Mesenteric fat pad (tissue), 1 donor: ENCODE measurements at places on chromosomes 12 and 14. TPM values are rescaled to one million over a fixed set of nuclear protein-coding genes. Genes with fewer than 3 reads are reported as not detected.

GRCh38 chr12:9615420-9616136 lies 7.9 kb upstream of the KLRB1 start:
- DNase-seq = no peak

DNA sequence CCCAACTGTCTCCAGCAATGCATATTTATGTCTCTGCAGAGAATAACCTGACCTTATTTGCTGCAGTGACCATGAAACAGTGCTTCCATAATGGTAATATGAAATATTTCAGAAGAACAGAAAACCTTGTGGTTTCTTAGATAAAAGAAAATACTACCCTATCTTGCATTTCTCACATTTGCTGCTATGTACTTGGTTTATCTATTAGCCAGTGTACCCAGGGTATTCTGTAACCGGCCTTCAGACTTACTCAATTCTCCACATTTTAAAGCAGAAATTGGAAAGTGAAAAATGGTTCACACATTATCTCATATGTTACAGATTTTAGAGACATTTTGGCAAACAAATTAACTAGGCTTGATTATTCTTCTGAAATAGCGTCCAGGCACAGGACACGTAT lies 57.9 kb upstream of the CCDC91 start:
- DNase-seq = no peak

DNA sequence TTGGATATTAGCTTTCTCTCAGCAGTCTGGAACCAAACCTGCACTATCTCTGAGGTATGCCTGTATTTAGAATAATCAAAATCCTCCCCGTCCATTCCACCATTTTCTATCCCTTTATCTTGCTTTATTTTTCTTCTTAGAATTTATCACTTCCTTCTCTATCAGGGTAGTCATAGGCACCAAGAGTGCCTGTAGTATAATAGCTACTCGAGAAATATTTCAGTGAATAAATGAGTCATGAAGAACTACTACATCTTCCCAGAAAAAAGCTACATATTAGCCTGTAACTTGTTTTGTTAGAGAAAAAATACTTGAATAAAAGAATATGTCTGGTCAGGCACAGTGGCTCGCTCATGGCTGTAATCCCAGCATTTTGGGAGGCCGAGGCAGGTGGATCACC lies 4.3 kb downstream of the SLC2A14 start:
- no peak for DNase-seq

DNA sequence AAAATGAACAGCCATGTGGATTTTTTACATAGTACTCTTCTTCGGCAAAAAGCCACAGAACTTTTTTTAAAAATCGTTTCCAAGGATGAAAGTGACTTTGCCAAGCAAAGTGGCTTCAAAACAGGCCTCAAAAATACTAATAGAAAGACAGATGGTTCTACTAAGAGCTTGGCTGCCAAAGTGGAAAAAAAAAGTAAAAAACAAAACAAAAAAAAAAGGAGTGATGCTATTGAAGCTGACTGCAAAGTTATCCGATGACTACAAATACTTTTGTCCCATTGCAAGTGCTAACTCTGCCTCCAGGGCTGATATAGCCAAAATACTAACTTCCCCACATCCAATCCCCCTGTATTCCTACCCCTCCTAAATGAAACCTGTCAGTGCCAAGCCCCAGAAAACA lies 277.6 kb downstream of the SOX5 start:
- DNase-seq = no peak

- DNase-seq = peak; percentile 82
Observed at GRCh38 chr14:104924421-104925213, at the start of gene PLD4. Gene PLD4, plus strand, starts transcription at chr14:104924879. Its CDS starts 2,262 bp downstream, at chr14:104927141.

- no peak for DNase-seq
Observed at GRCh38 chr12:125685915-125686314, 620.7 kb downstream of the AACS start.

DNA sequence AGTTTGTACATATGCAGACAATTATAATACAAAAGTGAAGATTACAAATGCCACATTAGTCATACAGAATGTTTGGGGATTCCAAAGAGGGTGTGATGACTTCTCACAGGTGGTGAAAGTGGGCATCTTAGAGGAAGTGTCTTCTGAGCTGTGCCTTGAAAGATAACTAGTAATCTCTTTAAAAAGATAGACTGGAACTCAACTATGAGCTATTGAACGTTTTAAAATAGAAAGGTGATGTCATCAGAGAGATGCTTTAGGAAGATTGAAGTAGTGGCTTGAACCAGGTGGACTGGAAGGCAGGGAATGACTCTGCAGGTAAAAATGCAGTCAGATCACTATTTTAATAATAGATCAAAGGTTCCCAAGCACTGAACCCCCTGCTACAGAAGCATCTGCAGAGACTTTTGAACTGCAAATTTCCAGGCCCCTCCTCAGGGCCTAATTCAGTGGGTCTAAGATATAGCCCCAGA lies 50.3 kb downstream of the SYT1 start:
- no peak for DNase-seq

GRCh38 chr12:82832096-82832495 lies 145.4 kb downstream of the TMTC2 start:
- no peak for DNase-seq

- no peak for DNase-seq
Observed at GRCh38 chr14:21940887-21941856, 267.6 kb upstream of the OR4E1 start.

- no peak for DNase-seq
Observed at GRCh38 chr14:77844802-77845201, 44.9 kb downstream of the ADCK1 start.

The GARIN6 gene
- not detected for total RNA-seq

The DDIT3 gene
- 32.2 TPM for total RNA-seq

The SLC8A3 gene
- 0.16 TPM for total RNA-seq

The FMNL3 gene
- 26.4 TPM for total RNA-seq

The ATF7IP gene
- 59.7 TPM for total RNA-seq

The MYF6 gene
- total RNA-seq = not detected

The ADAMTS20 gene
- not detected for total RNA-seq
